ENCODE measurements at places on chromosomes 3 and 15.

GRCh38 chr15:61404567-61404966 lies 175.5 kb upstream of the RORA start:
- DNase-seq: no peak

DNA sequence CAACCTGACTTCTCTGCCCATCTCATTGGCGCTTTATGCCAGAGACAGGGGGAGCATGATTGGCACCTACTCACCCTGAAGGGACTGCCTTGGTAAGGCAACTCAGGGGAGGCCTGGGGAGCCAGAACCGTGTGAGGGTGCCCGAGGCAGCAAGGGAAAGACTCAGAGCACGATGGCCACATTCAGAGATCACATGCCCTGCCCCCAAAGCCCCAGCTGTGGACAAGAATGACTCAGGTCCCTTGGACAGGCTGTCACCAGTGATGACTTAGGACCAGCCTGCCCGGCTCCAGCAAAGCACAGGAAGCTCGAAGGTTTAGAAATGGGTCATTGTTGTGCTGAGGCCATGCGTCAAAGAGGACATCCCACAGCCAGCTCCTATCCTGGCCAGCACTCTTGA lies 49.1 kb upstream of the LIMD1 start:
- DNase-seq: no peak

DNA sequence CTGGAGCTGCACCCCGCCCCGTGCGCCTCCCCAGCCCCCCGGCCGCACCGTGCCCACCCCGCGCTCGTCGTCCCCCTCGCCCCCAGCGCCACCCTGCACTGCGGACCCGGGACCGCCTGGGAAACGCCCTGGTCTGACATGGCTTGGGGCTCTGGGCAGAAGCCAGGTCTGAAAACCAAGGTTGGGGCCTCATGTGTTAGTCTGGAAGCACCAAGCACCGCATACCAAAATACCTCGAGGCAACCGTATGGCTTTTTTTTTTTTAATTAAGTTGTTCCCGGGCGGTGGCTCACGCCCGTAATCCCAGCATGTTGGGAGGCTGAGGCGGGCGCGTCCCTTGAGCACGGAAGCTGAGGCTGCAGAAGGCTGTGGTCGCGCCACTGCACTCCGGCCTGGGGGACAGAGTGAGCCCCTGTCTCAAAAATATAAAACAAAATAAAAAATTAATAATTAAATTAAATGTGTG lies 91.5 kb upstream of the CHD2 start:
- no peak for DNase-seq

GRCh38 chr15:57059026-57059660 lies 140.7 kb downstream of the TCF12 start:
- DNase-seq: no peak

DNA sequence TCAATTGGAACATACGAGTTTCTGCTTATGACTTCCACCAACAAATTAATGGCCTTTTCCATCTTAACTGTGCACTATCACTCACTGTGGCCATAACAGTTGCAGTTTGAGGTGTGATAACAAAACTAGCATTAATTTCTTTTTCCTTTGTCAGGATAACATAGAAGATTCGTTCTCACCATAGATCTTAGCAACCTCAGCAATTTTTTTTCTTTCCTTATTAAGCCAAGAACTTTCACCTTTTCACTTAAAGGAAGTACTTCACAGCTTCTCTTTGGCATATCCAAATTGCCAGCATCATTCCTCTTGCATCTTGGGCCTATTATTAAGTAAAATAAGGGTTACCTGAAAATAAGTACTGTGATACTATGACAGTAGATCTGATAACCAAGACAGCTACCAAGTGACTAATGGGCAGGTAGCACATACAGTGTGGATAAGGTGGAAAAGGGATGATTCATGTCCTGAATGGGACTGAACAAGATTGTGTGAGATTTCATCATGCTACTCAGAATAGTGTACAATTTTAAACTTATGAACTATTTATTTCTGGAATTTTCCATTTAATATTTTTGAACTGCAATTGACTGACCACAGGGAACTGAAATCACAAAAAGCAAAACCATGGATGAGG lies 46.6 kb downstream of the CEP70 start:
- no peak for DNase-seq

GRCh38 chr15:31162721-31163510 lies 61.4 kb upstream of the TRPM1 start:
- no peak for DNase-seq
